ENCODE measurements at places on chromosomes 3 and 15.

GRCh38 chr3:65478551-65479500, 559.9 kb downstream of the MAGI1 start:
- DNase-seq: no peak

DNA sequence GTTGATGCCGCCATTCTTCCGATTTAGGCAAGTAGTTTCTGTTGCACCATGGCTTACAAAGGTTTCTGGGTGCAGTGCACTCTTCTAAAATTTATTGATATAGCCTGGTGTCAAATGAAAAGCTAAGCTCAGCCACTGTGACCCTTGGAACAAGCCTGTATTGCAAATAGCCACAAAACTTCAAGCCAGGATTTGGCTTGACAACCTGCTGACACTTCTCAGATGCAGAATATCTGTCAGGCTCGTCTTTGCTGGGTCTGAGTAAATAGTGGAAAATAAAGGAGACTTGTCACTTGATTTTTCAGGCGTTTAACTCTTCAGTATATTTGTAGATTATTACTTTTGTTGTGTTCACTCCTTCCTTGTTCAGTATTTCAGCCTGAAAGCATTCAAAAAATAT, 871.8 kb downstream of the OTOL1 start:
- DNase-seq: no peak

- no peak for DNase-seq
These were observed 4.2 kb downstream of the PTPN23 start for GRCh38 chr3:47385007-47385406.

DNA sequence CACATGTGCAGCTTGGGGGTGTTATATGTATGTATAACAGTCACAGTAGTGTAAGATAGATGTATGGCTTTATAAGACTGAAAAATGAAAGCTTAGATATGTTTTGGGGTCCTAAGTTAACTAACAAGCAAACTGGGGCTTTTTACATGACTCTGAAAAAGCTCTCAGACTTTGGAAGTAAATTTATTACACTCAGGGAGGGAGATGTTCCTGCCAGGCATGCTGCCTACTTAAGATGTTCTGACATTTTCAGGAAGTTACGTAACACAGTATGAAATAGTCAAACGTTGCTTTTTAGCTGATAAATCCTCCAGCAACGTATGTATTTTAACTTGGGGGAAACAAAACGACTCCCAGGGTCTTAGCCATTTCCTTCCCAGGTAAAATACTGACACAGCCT, 1.7 kb upstream of the IFT57 start:
- no peak for DNase-seq

GRCh38 chr3:23928524-23928923, 11.6 kb downstream of the RPL15 start:
- no peak for DNase-seq

GRCh38 chr3:19114461-19114860, 33.8 kb upstream of the KCNH8 start:
- DNase-seq: no peak

GRCh38 chr15:64485796-64486195, 25.4 kb downstream of the ZNF609 start:
- no peak for DNase-seq

GRCh38 chr3:151290673-151291072, 12.3 kb upstream of the P2RY14 start:
- no peak for DNase-seq

GRCh38 chr3:104717828-104718196, 648.9 kb upstream of the ALCAM start:
- DNase-seq: no peak

- no peak for DNase-seq
These were observed 49.8 kb downstream of the PPCDC start for GRCh38 chr15:75073197-75073596.

DNA sequence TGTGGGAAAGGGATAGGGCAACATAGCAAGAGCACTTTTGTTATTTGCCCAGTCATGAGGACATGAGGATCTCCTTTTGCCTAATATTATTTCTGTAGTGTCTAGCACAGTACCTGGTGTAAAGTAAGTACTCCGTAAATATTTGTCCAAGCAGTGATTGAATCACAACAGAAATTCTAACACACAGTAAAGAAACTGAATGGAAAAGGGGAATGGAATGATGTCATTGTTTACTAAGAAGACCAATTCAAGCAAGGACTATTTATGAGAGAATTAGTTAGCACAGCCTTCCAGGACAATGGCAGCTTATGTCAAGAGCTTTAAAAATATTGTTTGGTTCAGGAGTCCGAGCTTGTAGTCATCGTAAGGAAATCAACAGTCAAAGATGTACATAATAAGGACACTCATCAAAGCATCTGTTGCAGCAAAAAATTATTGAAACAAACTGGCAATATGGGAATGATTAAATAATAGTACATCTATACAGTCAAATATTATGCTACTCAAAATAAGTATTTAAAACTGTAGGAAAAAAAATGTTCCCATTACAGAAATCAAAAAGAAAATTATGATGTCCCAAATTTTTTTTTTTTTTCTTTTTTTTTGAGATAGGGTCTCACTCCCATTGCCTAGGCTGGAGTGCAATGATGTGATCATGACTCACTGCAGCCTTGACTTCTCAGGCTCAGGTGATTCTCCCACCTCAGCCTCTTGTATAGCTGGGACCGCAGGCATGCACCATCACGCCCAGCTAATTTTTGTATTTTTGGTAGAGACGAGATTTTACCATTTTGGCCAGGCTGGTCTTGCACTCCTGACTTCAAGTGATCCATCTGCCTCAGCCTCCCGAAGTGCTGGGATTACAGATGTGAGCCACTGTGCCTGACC, 17.9 kb downstream of the CAPN7 start:
- DNase-seq: no peak
